Activated naive CD8-positive, alpha-beta T cell treated with anti-CD3 and anti-CD28 coated beads for 36 hours (primary cell): ENCODE measurements at places on chromosomes 4 and X.

DNA sequence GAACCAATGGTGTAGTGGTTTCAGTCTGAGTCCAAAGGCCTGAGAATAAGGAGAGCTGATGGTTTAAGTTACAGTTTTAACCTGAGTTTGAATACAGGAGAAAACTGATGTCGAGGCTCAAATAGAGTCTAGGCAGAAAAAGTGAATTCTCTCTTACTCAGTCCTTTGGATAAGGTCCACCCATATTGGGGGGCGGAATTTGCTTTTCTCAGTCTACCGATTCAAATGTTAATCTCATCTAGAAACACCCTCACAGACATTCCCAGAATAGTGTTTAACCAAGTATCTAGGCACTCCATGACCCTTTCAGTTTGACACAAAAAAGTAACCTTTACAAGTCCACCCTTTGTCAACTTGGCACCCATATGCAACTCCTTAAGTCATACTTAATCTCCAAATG, 216.0 kb downstream of the GRID2 start:
- DNase-seq, result no peak

DNA sequence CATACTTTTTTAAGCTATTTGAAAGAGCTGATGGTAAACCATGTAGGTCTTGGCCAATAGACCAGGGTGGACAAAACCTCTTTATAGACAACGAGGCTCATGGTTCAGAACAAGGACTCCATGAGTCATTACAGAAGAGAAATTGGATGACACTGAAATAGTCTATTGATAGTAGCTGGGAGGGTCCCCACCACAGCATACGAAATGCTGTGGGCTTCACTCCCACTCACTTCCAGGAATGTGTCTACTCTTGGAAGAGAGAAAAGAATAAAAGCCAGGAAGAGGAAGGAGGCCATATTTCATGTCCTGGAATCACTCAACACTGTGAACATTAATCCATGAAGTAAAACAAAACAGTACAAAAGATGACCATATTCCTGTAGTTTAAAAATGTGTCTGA, 82.3 kb upstream of the MXRA5 start:
- DNase-seq, result no peak

DNA sequence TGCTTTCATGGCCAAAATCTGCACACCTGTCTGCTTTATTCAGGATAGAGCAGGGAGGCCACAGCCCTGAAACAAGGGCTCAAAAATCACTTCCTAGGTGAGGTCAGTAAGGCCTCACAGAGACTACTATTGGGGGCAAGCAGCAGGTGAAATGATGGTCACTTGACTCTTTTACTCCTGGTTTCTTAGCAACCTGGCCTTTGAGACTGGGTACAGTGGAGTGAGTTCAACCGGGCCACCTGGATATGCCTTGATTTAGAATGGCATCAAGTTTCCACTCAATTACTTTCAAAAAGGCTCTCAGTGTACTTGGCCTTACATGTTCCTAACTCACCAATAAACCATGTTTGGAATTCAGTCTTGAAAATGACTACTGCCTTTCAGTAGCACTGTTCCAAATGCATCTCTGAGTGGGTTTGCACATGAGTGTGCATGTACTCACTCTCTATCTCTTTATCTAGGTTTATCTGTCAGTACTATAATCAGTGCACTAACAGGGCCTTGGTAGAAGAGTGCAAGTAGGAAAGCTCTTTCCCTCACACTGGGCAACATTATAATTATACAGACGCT, 388.2 kb downstream of the OPHN1 start:
- DNase-seq, result no peak

- DNase-seq, result peak; percentile 1
Observed at GRCh38 chr4:151409470-151410313, 716 bp downstream of the FHIP1A start.

DNA sequence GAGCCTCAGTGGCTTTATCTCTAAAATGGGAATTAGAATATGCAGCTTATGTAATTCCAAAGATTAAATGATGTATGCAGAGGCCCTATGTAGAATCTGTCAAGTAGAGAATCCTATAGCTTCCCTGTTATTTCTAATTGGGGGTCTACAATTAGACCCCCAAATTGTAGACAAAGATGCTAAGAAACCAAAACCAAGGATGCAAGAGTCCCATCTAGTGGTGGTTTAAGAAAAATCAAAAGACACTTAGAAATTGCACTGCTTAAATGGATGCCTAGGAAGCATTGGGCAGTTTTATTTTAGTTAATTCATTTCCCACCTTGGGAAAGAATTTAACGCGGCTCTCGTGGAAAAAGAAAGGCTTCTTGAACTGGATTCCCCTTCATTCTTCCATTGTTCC, 115.2 kb downstream of the GABRA2 start:
- DNase-seq, result no peak

DNA sequence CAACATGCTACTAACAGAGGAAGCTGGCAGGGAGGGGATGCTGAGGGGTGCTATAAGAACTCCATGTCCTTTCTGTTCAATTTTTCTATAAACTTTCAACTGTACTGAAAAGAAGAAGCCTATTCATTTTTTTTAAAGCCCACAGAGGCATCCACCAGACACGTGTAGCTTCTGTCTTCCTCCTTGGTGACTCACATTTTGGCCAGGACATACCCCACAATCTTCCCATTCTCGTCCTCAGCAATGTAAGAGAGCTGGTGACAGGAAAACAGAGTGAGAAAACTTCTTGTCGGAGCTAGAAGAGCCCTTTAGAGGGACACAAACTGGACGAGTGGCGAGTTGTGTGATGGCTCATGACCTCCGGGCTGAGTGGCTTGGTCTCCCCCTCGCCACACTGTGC, 1.1 kb downstream of the NAA10 start:
- DNase-seq, result no peak
